ENCODE measurements at places on chromosomes 2 and 18. TPM values are rescaled to one million over a fixed set of nuclear protein-coding genes. Genes with fewer than 3 reads are reported as not detected.

DNA sequence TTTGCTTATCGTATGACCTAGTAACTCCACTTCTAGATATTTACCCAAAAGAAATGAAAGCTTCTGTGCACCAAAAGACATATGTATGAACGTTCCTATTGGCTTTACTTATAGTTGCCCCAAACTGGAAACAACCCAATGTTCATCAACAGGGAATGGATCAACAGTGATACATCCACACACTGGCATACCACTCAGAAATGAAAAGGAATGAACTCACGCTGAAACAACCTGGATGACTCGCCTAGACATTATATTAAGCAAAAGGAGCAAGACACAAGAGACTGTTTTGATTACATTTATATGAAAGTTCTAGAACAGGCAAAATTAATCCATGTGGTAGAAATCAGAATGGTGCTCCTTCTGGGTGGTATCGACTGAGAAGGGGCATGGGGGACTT, 18.9 kb downstream of the ADRA2B start:
- no peak for DNase-seq

Gene WIPF1
- 167 TPM for total RNA-seq

- no peak for DNase-seq
Measured at GRCh38 chr2:73043276-73043675, 28.2 kb downstream of the SFXN5 start.

Gene LRRC30
- not detected for total RNA-seq

- DNase-seq: no peak
Measured at GRCh38 chr2:200810252-200810997, 1.3 kb upstream of the BZW1 start.

Gene MYCN
- 0.19 TPM for total RNA-seq

Gene PPP3R1
- 63.5 TPM for total RNA-seq
